ENCODE measurements at places on chromosomes 16 and 17.

DNA sequence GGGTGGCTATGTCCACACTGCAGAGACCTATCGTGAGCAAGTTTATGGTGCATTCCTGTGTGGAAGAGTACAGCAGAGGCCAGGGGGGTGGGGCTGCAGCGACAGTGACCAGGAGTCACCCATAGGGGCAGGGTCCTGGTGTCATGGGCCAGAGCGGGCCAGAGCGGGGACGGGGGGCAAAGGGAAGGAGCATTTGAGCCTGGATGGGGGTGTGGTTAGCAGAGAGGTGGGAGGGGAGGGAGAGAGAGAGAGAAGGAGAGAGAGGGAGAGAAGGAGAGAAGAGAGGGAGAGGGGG, 17.8 kb downstream of the JPH3 start:
- H3K27me3 ChIP-seq: peaks cover 8% of the 10 kb centered on the region
- H3K4me3 ChIP-seq: no peak overlapping the region
- no peaks in the 10 kb centered on the region for H3K4me1 ChIP-seq
- DNase-seq: no peak

DNA sequence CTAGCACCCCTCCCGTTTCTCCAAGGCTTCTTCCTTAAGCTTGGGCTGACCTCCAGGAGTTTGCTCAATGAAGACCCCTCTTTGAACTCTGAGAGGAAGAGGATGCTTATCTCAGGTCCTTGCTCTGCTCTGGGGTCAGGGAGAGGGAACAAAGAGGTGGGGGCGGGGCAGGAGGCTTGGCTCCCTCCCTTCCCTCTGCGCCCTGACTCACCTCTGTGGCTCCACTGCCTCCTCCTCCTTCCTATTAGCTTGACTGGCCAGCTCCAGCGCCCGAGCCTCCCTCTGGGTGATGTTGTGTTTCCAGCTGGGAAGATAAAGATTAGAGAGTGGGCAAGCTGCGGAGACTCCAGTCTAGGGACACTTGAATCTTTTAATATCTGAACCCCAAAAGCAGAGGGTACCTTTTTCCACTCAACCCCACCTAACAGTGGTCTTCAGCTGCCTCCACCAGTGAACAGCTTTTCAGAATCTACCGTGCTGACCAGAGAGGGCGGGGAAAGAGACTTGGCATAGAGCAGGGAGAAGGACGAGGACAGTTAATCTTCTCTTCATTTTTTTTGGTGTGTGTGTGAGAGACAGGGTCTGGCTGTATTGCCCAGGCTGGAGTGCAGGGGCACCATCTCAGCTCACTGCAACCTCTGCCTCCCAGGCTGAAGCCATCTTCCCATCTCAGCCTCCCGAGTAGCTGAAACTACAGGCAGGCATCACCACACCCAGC, 6.7 kb downstream of the GIP start:
- DNase-seq: no peak
- H3K36me3 ChIP-seq: no peaks in the 10 kb centered on the region
- H3K27ac ChIP-seq: no peak overlapping the region
- H3K27me3 ChIP-seq: peaks cover 24% of the 10 kb centered on the region
- no peak overlapping the region for H3K4me3 ChIP-seq

GRCh38 chr16:56657555-56658326, at the start of gene MT1F:
Gene MT1F, plus strand, starts transcription at chr16:56657959. Its CDS starts 100 bp downstream, at chr16:56658059.
- H3K36me3 ChIP-seq: peaks cover 3% of the 10 kb centered on the region
- DNase-seq: peak; percentile 38
- peak within 1 kb of the TSS; percentile 98 for H3K4me3 ChIP-seq
- peaks cover 21% of the 10 kb centered on the region for H3K27me3 ChIP-seq

- H3K4me3 ChIP-seq: peak overlapping the region; percentile 68
- peaks cover 13% of the 10 kb centered on the region for H3K27me3 ChIP-seq
These were observed 1.8 kb downstream of the TBC1D24 start for GRCh38 chr16:2476741-2477140.

DNA sequence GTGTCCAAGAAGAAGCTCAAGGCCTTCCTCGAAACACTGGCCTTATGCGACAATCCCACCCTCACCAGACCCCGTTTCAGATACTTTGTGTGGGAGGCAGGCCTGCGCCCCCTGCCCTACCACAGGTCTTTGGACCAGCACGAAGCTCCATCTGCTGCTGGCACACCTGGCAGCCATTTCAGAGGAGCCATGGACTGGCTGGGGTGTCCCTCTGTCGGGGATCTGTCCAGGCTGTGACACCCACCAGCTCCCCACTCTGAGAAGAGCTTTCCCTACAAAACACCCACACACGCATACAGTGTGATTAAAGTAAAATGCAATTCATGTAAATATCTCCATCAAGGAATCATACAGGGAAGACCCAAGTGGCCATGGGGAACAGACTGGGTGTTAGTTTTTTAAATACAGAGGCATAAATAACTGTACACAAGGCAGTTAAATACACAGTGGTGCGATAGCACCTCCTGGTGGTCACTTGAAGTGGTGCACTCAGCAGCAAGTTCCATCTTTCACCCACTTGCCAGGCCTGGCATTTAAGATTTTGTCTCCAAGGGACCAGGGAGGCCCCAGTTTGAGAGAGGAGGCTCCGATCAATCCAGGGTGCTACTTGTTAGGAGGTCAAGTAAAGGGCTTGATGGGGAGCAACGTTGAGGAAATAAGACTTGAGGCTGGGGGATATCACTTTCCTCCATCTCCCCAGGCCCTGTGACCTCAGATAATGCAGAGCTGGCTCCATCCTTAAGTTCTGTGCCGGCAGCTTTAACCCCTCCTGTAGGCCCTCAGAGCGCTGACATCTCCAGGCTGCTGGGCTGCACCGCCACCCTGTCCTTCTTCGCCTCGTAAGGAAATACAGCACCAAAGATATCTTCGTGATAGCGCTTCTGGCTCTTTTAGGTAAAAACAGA, 43.6 kb downstream of the NOS2 start:
- no peaks in the 10 kb centered on the region for H3K4me1 ChIP-seq
- no peaks in the 10 kb centered on the region for H3K36me3 ChIP-seq
- peak; percentile 21 for DNase-seq
- H3K27ac ChIP-seq: no peak overlapping the region
- H3K27me3 ChIP-seq: no peaks in the 10 kb centered on the region

DNA sequence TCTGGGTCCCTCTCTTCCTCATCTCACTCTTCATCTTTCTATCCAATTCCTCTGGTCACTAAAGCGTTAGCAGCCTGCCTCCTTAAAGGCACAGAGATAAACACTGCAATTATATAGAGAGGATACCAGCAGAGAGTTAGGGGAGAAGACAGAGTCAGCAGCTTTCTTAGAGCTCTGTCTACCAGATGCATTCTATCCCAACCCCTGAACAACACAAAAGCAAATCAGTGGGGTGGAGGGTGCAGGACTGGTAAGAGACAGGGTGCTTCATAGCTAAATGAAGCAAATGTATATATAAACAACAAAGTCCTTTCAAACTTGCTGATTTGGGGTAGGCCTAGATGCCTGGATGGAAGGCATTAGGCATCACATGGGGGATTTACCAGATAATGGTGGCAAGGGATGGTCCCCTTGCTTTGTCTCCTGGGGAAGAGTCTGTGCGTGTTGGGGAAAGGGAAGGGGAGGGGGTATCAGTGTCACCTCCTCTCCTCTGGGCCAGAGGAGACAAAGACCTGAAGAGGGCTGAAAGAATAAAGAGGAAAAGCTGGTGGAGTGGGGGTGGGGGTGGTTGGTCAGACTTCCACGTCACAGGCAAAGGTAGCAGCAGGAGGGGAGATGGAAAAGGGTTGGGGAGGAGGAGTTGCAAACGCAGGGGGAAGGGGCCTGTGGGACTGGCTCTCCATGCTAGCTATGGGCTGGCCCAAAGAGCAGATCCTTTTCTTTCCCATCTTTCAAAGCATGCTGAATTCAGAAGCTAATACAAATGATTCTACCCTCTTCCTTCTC, 12.0 kb downstream of the HOXB4 start:
- H3K36me3 ChIP-seq: peaks cover 19% of the 10 kb centered on the region
- H3K4me3 ChIP-seq: no peak overlapping the region
- H3K27me3 ChIP-seq: peaks cover 19% of the 10 kb centered on the region
- H3K27ac ChIP-seq: no peak overlapping the region
- peaks cover 4% of the 10 kb centered on the region for H3K4me1 ChIP-seq
- DNase-seq: no peak

DNA sequence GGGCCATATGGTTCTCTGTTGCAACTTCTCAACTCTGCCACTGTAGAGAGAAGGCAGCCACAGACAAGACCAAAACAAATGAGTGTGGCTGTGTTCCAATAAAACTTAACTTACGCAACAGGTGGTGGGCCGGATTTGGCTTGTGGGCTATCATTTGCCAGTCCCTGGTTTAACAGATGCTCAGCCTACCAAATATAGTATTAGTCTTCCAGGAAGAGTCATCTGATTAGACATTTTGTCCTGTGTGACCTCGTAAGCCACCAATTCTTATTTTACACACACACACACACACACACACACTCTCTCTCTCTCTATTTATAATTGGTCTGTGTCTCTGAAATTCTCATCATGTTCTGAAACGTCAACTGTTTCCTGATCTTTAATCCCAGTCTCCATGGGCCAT, 245.9 kb downstream of the XYLT1 start:
- DNase-seq: no peak
- H3K4me1 ChIP-seq: peaks cover 18% of the 10 kb centered on the region
- no peaks in the 10 kb centered on the region for H3K27me3 ChIP-seq
- H3K4me3 ChIP-seq: no peak overlapping the region
- H3K36me3 ChIP-seq: peaks cover 12% of the 10 kb centered on the region

GRCh38 chr17:9037736-9038135, 16.4 kb downstream of the NTN1 start:
- H3K27ac ChIP-seq: no peak overlapping the region
- no peak overlapping the region for H3K4me3 ChIP-seq
- no peak for DNase-seq
- peaks cover 5% of the 10 kb centered on the region for H3K27me3 ChIP-seq

DNA sequence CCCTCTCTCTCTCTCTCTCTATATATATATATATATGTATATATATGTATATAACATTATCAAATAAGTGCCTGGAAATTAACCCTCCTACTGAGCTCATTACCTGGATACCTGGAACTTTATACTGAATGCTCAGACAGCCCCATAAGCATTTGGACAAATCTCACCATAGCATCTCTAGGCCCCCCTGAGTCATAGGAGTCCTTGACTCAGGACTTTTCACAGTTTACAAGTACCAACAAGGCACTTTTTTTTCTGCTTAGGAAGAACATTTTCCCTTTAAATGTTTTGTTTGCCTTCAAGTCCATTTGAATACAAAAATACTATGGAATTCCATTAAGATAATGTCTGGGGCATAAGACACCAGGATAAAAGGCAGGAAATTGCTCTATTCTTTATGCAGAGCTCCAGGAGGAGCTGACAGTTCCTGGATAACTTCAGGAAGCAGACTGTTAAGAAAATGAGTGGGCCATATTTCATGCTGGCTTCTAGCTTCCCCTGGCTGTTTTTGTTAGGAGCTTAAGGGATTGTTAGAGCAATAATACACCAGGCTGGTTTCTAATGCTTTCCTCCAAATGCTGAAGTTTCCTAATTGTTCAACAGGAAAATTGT, 171.7 kb upstream of the ASIC2 start:
- H3K27me3 ChIP-seq: peaks cover 4% of the 10 kb centered on the region
- no peak for DNase-seq
- H3K36me3 ChIP-seq: no peaks in the 10 kb centered on the region
- no peak overlapping the region for H3K4me3 ChIP-seq
- H3K4me1 ChIP-seq: no peaks in the 10 kb centered on the region

GRCh38 chr16:12500771-12501170, 302.9 kb downstream of the CPPED1 start:
- no peak overlapping the region for H3K4me3 ChIP-seq
- peaks cover 3% of the 10 kb centered on the region for H3K36me3 ChIP-seq
- DNase-seq: peak; percentile 6
- H3K27ac ChIP-seq: peak overlapping the region; percentile 8
- no peaks in the 10 kb centered on the region for H3K27me3 ChIP-seq

DNA sequence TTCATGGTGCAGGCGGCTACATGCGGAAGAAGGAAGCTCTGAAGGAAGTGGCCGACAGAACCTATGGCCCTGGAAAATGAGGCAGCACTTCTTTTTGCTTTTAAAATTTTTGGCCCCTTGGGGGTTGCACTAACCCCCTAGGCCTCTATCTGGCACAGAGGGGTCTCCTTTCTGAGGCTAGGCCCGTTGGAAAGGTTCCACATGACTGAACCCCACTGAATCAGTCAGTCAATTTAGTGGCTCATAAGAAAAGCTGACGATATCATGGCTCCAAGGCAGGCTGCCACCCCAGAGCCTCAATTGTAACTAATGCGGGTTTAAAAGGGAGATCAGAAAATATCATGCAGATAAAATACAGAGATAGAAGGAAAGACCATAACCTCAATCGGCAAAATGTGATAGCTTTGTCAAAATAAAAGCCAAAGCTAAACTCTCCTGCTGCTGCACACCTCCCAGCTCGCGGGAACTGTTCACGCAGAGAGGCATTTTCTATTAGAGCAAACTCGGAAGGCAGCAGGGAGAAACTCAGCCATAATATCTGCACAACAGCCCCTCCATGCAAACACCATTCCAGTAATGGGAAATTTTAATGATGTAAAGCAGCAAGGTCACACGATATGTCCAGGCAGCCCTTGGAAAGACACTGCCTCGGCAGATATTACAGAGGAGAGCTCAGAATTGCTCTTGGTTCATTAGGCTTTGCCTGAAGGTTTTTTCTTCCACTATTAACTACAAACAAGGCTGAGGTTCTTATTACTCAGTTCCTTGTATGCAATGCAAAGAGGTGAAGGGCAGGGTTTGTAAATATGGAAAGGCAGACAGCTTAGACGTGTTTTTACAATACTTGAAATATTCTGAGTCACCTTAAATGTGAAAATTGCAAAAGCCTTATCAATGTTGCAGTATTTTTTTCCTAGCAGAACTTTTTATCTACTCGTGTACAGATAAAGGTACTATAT, 200.4 kb upstream of the PMFBP1 start:
- DNase-seq: no peak
- no peaks in the 10 kb centered on the region for H3K4me1 ChIP-seq
- no peak overlapping the region for H3K4me3 ChIP-seq
- H3K27me3 ChIP-seq: no peaks in the 10 kb centered on the region
- H3K27ac ChIP-seq: no peak overlapping the region

DNA sequence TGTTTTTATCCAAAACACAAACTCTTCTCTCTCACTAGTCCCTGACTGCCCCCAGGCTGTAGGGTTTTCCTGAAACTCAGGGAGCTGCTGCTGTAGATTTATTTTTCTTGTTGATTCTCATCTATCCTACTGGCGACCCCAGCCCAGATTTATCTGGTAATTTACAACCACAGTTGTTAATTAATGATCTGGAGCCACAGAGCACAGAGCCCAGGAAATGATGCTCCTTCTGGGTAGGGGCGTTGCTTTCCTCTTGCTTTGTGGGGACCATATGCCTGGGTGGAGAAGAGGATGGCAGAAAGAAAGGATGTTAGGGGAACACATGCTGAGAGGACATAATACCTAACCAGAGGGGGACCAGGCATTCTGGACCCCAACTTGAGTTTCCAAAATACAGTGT, 7.4 kb upstream of the ETV4 start:
- DNase-seq: no peak
- H3K27ac ChIP-seq: no peak overlapping the region
- H3K4me1 ChIP-seq: peaks cover 6% of the 10 kb centered on the region
- H3K27me3 ChIP-seq: peaks cover 17% of the 10 kb centered on the region

DNA sequence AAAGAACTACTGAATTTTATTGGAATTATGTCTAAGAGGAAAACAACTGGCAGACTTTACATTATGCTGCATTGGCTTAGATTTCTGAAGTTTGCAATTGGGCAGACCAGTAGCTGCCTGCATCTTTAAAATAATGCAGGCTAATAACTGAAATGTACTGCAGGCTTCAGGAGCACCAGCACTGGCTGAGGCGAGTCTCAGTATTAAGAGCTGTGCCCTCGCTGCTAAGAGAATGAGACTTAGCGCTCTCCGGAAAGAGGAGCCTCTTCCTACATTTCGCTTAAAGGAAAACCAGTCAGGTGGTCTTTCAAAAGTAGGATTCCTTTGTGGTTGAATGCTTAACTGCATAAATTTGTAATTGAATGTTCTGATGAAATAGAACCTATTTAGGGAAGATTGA, 885 bp downstream of the CNTNAP4 start:
- no peaks in the 10 kb centered on the region for H3K4me1 ChIP-seq
- H3K4me3 ChIP-seq: no peak overlapping the region
- peaks cover 2% of the 10 kb centered on the region for H3K27me3 ChIP-seq

Measured in activated T-helper 1 cell treated with anti-CD3 and anti-CD28 coated beads, Interleukin-12 subunit alpha, Interleukin-12 subunit beta, Interleukin-2, Interleukin-4 antibody, amounts not matched to agents 30 ng/mL and 10 ng/mL and 1 ng/mL, durations not matched to agents 14 hours and 24 hours and 36 hours (primary cell).